ENCODE measurements at places on chromosomes 2 and 18. TPM values are rescaled to one million over a fixed set of nuclear protein-coding genes. Genes with fewer than 3 reads are reported as not detected.

The RAB1A gene
- 119 TPM for total RNA-seq

The VWC2L gene
- total RNA-seq = not detected

The NEB gene
- total RNA-seq = 0.87 TPM

The PROM2 gene
- total RNA-seq = 0.32 TPM

The CPO gene
- 0.73 TPM for total RNA-seq

The GAD1 gene
- not detected for total RNA-seq

The TMEM163 gene
- 0.46 TPM for total RNA-seq

The CHST9 gene
- 8.3 TPM for total RNA-seq

The LYPD6B gene
- total RNA-seq = not detected

The NYAP2 gene
- not detected for total RNA-seq

The TLX2 gene
- not detected for total RNA-seq

The IKZF2 gene
- total RNA-seq = 4.7 TPM

The FER1L5 gene
- not detected for total RNA-seq

The SLC23A3 gene
- 0.87 TPM for total RNA-seq

The SOX11 gene
- 1.1 TPM for total RNA-seq

The C1QL2 gene
- not detected for total RNA-seq

DNA sequence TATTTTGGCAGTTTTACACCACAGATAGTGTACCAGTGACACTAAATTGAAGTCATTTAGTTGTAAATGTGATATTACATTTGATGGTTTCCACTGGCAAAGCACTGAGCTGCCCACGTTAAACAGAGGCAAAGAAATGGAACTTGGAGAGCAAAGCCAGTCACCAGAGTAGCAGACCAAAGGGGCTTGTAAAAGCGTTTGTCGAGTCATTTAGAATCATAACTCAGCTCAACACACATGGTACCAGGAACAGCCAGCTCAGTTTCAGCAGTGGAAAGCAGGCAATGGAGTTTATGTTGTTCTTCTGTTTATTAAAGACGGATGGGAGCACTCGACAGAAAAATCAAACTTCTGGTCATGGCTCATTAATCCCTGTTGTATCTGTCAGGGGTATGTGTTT is 91.2 kb downstream of the POU3F3 start:
- no peak for DNase-seq

- DNase-seq = no peak
Observed at GRCh38 chr18:70334264-70334663, 45.4 kb downstream of the SOCS6 start.

DNA sequence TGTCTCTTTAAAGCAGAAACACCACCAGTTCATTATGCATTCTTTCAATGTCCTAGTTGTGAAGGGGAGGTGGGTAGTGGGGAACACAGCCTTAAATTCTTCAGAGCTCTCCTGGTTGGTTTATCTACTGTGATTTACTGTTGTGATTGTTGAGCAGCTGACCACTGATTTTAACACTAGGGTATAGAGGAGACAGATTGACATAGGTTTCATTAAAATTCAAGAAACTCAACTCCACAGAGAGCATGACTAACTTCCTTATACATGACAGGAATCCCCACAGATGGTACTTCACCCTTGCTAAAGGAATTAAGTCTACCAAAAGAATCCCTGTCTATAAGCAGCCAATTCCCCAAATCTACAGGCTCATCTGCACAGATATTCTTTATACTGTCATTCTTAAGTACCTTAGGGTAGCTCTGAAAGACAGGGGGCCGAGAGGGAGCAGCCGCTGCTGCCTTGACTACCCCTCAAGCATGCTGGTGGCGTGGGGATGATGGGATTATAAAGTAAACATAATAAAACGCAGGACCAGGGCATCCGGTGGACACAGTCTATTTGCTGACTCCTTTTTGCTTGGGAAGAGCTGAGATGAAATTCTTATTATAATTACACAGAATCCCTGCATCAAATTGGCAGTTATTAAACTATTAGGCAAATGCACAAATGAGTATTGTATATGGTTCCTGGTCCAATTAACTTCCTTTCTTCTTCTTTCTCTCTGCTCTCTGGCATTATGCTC is 1377.6 kb upstream of the PIK3C3 start:
- DNase-seq = no peak

DNA sequence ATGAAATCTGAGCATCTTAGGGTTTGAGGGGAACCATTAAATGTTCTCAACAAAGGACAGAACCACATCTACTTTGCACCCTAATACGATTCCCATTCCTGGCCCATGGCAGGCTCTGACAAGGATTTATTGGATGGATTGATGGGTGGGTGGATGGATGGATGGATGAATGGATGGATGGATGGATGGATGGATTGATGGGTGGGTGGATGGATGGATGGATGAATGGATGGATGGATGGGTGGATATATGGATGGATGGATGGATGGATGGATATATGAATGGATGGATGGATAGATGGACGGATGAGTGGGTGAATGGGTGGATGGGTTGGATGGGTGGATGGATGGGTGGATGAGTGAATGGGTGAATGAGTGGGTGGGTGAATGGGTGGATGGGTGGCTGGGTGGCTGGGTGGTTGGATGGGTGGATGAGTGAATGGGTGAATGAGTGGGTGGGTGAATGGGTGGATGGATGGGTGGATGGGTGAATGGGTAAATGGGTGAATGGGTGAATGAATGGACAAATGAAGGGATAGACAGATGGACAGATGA is 29.6 kb upstream of the MLPH start:
- DNase-seq = no peak

DNA sequence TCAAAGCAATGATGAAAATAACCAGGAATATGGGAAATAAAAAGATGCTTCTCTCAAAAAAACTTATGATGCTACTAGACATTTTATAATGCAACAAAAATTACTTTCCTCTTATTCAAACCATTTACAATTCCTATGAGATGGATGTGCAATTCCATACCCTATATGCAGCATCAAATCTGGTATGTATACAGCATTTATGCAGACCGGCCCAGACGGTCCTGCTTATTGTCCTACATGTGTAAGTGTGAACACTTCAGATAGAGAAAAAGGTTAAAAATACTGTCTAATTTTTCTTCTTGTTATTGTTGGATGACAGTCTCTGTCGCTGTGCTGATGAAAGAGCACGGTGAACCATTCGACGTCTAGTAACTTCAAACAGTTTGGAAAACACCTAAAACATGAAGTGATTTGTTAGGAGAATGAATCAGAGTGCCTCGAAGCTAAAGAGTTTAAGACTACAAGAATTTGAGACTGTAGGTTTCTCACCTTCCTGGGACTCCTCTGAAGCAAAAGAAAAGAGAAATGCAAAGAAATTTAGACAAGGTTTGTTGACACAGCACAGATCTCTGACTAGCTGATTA is 80.8 kb downstream of the ATL2 start:
- peak; percentile 55 for DNase-seq

- no peak for DNase-seq
Observed at GRCh38 chr2:169782513-169782912, 16.2 kb upstream of the SSB start.

DNA sequence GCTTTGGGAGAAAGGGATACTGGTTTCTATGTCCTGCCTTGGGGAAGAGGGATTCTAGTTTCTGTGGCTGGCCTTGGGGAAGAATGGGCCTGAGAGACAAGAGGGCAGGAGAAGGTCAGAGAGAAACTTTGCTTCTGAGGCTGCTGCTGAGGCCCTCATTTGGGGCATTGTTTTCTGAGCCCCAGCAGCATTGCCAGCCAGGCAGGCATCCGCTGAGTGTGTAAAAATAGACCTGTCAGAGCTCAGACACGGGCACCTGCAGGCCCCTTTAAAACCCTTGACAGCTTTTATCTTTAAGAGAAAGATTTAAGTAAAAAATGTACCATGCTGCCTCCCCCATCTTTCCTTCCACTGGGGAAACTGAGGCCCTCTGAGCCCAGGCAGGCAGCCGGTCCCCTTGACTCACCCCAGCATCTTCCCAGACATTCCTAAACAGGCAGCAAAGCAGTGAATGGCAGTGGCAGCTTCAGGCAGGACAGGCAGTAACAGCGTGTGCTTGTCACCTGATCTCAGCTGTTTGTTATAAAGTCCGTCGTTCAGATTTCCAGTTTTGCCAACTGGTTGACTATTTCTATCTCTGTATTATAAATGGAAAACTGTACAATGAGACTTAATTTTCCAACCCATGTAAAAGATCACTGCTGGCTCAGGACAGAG is 27.6 kb downstream of the MLPH start:
- DNase-seq = peak; percentile 51

- DNase-seq = no peak
Observed at GRCh38 chr2:1991706-1992245, 247.5 kb upstream of the PXDN start.

DNA sequence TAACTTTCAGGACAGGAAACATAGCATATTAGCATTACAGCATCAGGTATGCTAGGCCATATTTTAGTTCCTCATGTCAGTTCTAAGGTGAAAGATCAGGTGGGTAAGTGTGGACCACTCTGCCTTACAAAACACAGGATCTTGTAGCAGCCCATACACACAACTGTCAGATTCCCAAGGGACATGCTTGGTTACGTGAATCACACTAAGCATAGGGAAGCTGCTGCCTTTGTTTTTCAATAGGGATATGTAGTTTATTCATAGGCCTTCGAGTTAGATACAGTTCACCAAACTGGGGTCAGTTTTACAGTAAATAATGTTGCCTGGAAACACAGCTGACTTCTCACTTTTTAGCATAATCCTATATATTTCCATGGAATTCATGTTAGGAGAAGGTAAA is 116.1 kb upstream of the OTX1 start:
- DNase-seq = no peak

DNA sequence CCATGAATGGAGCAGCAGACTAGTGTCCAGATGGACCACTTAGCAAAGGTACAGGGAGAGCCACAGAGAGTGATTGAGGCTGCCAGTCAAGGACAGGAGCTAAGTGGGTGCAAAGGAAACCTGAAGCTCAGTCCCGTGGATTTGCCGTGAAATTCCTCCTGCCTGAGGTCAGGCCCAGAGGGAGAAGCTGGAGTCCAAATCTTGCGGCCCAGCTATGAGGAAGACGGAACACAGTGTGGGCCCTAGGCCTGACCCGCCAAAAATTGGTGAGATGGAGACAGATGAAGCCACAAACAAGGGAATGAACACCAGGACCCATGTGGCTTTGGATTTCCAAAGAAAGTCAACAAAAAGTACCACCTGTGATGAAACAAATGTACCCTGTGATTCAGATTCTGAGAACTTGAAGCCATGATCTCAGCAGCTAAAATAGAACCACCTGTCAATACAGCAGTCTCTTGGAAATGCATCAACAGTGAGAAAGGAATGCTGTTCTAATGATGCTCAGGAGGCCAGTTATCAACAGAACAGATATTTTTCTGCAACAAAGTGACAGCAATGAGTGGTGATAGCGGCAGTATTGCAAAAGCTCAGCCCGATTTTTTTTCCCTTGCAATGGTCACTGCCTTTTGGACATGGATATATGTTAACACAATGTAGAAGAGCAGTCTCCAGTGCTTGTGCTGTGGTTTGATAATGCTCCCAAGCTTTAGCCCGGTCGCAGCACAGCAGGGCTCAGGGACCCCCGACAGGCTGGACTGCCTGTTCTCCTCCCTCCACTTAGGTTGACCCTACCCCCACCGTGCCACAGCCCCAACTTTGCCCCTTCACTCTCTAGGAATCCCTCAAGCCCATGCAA is 10.7 kb downstream of the COL6A3 start:
- DNase-seq = no peak

- no peak for DNase-seq
Observed at GRCh38 chr18:54141041-54141608, 83.3 kb downstream of the MBD2 start.

DNA sequence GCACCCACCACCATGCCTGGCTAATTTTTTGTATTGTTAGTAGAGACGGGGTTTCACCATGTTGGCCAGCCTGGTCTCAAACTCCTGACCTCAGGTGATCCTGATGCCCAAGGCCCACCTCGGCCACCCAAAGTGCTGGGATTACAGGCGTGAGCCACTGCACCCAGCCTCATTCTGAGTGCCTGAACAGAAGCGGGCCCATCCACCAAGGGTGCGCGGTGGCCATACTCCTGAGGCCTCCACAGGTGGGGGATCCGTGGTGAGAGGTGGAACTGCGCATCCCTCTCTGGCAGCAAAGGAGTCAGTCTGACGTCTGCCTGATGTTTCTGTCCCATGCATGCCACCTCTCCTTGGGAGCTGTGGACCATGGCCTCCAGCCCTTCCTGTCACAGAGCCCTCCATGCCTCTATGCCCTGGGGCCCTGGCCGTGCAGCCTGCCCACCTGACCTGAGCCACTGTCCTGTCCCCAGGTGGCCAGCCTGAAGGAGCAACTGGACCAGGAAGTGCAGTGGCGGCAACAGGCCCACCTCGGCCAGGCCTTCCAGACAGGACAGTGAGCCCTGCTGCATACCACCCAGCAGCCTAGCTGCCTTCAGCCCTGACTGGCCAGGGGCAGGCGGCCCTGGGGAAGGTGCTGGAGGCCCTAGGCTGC is 7.6 kb upstream of the SNED1 start:
- peak; percentile 64 for DNase-seq

DNA sequence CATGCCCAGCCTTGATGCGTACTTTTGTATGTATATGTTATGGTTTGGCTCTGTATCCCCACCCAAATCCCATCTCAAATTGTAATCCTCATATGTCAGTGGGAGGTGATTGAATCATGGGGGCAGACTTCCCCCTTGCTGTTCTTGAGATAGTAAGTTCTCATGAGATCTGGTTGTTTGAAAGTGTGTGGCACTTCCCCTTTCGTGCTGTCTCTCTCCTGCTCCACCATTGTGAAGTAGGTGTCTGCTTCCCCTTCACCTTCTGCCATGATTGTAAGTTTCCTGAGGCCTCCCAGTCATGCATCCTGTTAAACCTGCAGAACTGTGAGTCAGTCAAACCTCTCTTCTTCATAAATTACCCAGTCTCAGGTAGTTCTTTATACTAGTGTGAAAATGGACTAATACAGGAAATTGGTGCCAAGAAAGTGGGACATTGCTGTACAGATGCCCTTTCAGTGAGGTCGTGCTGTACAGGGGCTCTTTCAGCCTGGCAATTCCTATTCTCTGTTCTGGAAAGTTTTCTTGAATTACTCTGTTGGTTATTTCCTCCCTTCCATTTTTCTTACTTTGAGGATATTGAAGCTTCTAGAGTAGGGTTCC is 38.2 kb downstream of the KCMF1 start:
- DNase-seq = no peak
